ENCODE measurements at places on chromosomes 3 and 15.

- peak; percentile 24 for DNase-seq
Measured at GRCh38 chr15:29978411-29979382, 104.1 kb upstream of the GOLGA8J start.

GRCh38 chr3:122305818-122306621 is 19.0 kb upstream of the CSTA start:
- no peak for DNase-seq

DNA sequence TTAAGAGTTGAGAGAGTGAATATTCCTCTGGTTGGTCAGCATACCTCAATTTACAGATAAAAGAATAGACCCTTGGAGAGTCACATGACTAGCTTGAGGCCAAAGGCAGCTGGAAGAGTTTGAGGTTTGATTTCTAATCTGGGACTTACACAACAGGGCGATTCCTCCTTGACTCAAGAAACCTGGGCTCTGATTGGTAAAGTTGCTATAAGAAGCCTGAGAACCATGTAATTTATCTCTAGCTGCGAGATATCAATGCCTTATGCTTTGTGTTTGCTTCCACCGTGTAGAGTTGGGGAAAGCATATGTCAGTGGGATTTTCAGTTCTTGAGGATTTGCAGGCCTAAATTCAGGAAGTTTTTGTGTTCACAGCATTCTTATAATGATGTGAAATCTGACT is 206.0 kb downstream of the KLHL25 start:
- peak; percentile 30 for DNase-seq

GRCh38 chr3:22928216-22929110 is 274.7 kb upstream of the UBE2E2 start:
- DNase-seq: no peak

- no peak for DNase-seq
Measured at GRCh38 chr3:149554826-149555225, 80.3 kb downstream of the TM4SF4 start.

DNA sequence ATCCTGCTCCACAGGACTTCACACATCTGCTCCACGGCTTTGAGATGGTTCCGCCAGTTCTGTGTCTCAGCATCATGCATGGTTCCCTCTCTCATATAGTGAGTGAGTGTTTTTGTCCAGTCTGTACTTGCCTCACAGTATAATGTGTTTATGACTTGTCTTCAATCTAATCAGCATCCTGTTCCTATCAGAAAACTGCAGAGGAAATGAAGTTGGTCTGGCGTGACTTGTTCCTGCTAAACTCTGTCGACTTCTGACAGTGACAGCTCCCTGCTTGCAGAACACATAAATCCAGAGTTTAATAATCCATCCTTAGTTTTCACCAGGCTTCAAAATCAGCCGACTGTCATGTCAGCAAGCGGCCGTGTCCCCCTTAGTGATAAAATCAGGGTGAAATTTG is 222.3 kb downstream of the SLCO3A1 start:
- no peak for DNase-seq

DNA sequence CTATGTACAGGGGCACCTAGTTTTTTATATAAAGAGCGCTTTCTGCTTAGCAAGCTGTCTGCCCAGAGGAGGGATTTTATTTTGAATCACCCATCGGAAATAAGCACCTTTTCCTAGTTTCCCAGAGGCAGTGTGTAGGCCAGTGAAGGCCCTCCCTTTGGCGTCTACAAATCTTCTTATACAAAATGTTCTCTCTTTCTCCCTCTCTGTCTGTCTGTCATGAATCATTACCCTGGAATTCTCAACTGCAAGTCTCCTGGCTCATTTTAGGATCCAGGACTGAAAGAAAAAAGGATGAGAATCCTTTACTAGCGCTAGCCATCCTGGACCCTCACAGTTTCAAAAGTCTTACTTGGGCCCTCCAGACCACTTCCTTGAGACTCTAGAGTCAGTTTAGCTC is 728.1 kb downstream of the OTOL1 start:
- DNase-seq: no peak

GRCh38 chr15:98138910-98139309 is 178.4 kb downstream of the ARRDC4 start:
- DNase-seq: no peak

DNA sequence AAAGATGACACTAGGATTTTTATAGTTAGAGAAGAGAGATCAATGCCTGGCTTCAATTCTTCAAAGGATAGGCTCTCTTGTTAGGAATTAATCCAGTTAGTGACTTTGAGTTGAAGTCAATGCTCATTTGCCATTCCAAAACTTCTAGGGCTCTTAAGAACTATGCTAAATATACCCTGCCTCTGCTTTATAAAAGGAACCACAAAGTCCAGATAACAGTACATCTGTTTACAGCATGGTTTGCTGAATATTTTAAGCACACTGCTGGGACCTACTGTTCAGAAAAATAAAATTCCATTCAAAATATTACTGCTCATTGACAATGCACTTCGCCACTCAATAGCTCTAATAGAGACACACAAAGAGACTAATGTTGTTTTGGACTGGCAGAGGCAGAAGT is 786.6 kb upstream of the DPPA4 start:
- no peak for DNase-seq

DNA sequence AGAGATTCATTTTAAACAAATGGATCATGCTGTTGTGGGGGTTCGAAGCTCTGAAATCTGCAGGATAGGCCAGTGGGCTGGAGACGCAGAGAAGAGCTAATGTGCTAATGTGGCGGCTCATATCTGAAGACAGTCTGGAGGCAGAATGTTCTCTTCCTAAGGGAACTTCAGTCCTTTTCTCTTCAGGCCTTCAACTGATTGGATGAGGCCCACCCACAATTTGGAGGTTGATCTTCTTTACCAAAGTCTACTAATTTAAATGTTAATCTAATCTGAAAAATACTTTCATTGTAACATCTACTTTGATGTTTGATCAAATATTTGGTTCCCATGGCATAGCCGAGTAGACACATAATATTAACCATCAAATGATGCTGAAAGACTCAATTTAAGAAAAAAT is 940.2 kb downstream of the ROBO1 start:
- no peak for DNase-seq

DNA sequence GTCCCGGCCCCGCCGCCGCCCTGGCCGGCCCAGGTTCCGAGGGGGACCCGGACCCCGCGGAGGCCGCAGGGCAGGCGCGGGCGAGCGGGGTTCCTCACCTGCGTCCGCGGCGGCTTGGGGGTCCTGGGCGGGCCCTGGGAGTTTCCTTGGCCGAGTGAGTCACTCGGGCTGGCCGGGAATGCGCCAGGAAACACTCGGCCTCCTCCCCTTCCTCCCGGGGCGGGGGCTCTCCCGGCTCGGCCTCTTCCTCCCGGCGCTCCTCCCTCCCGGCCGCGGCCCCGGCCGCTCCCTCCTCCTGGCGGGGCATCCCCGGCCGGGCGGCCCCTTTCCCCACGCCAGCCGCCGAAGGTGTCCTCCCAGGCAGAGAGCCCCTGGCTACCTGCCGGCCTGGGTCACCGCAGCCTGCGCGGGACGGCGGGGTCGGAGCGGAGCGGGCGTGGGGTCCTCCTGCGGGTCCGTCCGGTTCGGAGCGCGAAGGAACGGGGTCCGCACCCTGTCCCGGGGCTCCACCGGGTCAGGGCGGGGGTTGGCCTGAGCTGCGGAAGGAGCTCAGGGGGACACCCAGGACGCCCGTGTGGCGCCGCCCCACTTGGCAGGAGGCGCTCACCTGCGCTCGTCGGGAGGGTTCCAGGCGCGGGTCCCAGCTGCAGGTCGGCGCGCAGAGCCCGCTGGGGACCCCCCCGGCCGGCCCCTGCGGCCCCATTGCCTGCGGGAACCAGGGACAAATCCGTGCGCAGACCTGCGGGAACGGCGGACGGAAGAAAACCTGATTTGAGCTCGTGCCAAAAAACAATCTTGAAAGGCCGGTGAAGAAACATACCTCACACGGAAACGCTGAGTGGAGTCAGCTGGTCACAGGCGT is at the start of gene CYFIP1:
Gene CYFIP1 (minus strand): TSS at position 180 of the 862 bp plus-strand sequence. CDS start 33,083 bp downstream, outside the sequence.
- DNase-seq: peak; percentile 82

DNA sequence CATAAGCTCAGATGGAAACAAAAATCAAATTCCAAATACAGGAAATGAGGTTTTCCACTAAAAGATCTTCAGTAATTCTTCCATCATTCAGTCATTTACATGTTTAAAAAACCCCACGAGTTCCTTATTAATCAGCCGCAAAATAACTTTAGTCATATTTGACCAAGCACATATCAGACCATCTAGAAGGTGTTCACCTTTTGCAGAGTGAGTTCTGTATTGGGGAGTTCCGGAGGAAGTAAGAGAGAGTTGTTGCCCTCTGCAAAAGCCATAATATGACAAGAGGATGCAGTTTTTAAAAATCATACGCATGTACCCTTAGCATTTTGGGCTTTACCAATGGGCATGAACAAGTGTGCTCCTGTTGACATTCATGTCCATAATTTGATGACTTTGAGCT is 61.6 kb downstream of the CCR1 start:
- DNase-seq: no peak

GRCh38 chr3:130934442-130935089 is 40.7 kb downstream of the ATP2C1 start:
- DNase-seq: no peak

DNA sequence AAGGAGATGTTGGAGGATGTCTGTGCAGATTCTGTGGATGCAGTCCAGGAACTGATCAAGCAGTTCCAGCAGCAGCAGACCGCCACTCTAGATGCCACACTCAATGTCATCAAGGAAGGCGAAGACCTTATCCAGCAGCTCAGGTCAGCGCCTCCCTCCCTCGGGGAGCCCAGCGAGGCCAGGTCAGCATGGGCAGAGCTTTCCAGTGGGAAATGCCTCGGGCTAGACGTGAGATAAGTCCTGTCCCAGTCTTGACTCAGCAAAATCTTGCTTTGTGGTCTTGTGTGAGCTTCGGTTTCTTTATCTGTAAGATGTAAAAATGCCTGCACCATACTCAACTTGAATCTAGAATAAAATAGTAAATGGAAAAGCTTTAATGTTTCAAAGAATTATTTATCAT is 335.1 kb upstream of the UMPS start:
- no peak for DNase-seq

DNA sequence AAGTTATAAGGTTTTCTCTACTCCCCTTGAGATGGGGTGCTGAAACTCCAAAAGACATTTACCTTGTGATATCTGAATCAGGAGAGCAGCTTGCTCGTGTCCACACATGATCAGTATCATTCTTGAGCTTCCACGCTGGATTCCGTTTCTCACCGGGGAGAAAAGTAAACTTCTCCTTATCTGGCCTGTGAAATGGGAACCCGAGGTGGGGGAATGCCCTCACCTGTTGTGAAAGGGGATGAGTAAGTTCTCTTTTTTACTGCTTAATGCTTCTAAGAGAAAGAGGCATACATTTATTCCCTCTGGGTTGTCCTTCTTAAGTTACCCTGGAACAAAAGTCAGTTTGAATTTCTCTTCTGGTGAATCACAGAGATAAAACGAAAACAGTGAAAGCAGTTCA is 440.5 kb upstream of the ADAMTS9 start:
- no peak for DNase-seq

- DNase-seq: no peak
Measured at GRCh38 chr3:72065872-72066641, 281.1 kb upstream of the PROK2 start.

- DNase-seq: no peak
Measured at GRCh38 chr3:147397875-147398812, 8.2 kb downstream of the ZIC4 start.

DNA sequence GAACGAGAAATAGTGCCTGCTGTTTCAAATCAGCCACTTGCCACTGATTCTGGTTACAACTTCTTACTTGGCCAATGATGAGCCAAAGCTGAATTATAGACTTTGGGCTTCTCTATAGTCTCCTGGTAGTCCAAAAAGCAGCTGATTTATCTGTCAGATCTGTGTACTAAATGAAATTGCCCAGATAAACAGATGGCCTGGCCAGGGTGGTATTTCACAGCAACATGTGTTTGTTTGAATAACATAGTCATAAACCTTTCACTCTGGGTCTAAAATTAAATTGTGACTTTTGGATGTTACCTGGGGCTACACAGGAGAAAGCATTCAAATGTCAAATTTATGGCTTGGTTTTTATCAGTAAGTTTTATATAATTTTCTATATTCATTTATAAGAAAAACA is 147.0 kb downstream of the NECTIN3 start:
- DNase-seq: no peak

GRCh38 chr3:41711651-41712050 is 250.3 kb downstream of the ULK4 start:
- no peak for DNase-seq

DNA sequence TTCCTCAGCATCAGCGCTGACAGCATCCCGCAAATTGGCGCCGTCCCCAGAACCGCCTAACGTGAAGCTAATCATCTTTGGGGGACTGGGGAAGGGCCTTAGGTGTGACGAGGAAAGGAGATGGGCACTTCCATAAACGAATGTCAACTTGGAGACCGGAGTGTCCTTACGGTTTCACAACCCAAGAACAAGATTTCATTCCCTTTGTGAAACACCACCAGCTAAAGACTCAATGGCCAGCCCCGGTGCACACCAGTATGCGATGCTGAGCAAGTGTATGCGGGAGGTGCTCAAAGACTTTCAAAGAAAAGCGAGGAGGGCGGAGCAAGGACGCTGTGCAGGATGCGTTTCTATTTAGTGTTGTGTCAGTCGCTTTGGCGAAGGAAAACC is 759 bp upstream of the TTBK2 start:
- DNase-seq: no peak

GRCh38 chr3:10242182-10243065 is 5.8 kb upstream of the TATDN2 start:
- DNase-seq: no peak

DNA sequence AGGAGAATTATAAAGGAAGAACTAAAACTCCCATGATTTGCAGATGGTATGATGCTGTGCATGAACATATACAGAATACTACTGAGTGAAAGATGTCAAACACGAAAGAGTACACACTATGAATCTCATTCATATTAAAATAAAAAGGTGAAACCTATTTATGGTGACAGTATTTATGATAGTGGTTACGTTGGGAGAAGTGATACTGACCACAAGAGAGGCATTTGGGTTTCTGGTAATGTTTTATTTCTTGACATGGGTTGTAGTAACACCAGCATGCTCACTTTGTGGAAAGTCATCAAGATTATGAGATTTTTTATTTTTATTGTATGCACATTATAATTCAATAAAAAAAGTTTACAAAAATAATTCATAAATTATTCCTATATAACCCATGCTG is 324.0 kb downstream of the GAP43 start:
- DNase-seq: no peak

GRCh38 chr3:109532257-109533216 is 195.2 kb upstream of the DPPA4 start:
- DNase-seq: peak; percentile 24

DNA sequence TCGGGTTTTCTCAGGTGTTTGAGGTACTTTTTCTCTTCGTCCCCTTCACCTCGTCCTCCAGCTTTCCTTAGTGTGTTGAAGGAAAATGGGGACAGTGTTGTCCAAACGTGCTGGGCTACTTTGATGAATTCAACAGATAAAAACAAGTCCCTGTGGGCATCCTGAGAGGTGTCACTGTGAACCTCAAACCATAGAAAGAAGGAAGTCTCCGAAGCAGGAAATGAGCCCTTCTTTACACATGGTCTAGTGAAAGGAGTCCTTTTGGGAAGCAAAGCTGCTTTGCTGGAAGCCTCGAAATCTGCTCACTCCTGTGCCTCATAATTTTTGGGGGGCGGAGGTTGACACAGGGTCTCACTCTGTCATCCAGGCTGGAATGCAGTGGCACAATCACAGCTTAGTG is 10.6 kb downstream of the IL17RB start:
- DNase-seq: no peak

GRCh38 chr3:24129549-24129948 is 184.5 kb downstream of the NR1D2 start:
- no peak for DNase-seq

GRCh38 chr15:89874926-89875564 is 18.7 kb downstream of the AP3S2 start:
- DNase-seq: peak; percentile 31

All from right lung (tissue), 10 donors.